Right lung (tissue), 10 donors: ENCODE measurements at places on chromosomes 6 and 20. TPM values are rescaled to one million over a fixed set of nuclear protein-coding genes. Genes with fewer than 3 reads are reported as not detected.
A peak's percentile ranks its signal among the peaks of the same experiment; 100 is the strongest.

The FITM2 gene
- polyA plus RNA-seq = 7.8 TPM

The SEMG1 gene
- not detected for polyA plus RNA-seq

The COL11A2 gene
- polyA plus RNA-seq = 10.8 TPM

The CDH22 gene
- polyA plus RNA-seq = 0.10 TPM

DNA sequence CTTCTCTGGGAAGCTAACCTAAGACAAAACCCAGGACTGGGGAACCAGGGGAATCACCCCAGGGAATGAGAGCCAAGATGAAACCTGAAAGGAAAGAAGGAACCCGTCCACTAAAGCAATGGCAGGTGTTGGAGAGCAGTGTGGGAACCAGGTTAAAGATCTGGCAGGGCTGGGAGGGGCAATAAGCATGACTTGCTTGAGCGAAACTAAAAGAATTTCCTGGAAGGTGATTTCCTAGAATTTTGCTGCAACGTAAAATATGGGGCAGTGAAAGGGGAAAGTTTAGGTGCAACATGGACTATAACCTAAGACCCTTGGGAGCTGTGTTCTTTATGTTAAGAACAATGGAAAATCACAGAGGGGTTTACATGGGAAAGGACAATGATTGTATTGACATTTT lies 126.2 kb upstream of the SSTR4 start:
- DNase-seq = no peak

- DNase-seq = no peak
These were observed 444.9 kb upstream of the SULF2 start for GRCh38 chr20:48230216-48230615.

- no peak for DNase-seq
These were observed 4.9 kb downstream of the PLCG1 start for GRCh38 chr20:41142245-41142644.

DNA sequence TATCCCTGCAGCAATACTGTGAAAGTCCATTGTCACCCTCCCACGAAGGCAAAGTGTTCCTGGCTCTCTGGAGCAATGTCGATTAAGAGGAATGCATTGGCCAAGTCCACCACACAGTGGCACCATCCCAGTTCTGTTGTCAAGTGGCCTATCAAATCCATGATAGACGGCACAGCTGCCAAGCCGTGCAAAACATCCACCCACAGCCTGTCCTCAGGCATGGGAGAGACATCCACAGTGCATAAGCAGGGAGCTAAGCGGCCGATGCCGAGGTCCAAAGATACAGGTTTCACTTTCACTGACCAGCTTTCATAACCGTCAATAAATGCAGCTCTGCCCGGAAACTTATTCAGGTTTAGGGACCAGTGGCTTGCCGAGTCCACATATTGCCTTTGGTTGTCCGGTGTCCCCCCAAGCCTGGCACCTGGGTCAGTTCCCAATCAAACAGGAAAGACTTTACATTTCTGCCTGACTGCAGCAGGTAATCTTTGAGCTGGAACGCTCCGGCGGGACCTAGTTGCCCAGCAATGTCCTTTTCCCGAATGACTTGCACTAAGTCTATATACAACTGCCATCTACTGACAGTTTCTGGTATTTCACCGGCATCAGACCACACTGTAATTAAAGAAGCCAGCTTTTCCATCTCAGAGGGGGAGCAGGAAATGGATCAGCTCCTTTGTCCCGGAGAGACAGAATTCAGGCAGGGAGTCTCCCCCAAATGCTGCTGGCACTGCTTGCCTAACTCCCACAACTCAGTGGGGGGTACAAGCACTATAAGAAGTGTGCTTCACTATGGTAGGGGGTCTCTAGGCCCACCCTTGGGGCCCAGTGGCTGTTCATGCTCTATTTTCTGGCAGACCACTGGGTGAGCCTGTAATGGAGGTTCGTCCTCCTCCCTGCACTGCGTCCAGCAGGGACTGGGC lies 6.3 kb downstream of the ZKSCAN3 start:
- peak; percentile 89 for DNase-seq

DNA sequence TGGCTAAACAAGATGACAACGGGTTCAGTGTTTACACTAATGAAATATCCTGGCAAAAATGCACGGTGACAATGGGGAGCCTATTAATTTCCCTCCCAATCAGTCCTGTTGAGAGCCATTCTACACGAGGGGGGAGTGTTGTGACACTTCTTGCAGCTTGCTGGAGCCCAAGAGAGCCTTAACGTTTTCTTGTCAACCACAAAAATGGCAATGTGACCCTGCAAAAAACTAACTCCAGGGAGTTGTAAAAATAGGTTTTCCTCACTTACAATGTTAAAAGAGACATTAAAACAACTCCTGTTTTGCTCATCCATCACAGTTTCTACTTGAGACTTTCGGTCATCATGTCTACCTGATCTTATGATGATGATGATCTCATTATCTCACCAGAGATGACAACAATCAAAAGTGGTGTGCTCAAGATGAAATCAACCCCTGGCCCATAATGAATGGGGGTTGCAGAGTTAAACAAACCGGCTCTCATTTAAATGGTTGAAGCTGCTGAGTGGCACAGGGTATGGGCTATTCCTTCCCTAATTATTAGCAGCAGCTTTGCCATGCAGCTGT lies 57.9 kb downstream of the GJA10 start:
- no peak for DNase-seq

DNA sequence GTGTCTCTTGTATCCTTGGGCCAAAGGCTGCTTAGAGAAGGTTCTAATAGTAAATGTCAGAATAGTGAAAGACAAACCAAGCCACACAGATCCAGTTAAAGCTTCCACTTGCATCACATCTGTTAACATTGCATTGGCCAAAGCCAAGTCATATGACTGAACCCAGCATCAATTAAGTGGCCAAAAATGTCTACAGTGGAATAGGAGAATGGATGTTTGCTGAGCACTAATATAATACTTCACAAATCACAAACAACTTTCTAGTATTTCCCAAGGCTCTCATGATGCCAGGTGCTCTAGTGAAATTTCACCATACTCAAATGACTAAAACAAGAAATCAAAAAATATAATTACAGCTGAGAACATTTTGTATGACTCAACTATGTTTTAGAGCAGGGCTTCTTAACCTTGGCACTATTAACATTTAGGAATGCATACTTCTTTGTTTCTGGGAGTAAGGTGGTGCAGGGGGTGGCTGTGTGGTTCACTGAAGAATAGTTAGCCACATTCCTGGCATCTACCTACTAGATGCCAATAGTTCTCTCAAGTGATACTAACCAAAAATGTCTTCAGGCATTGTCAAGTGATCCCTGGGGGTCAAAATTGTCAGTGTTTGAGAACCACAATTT lies 148.0 kb upstream of the SPTLC3 start:
- DNase-seq = no peak

DNA sequence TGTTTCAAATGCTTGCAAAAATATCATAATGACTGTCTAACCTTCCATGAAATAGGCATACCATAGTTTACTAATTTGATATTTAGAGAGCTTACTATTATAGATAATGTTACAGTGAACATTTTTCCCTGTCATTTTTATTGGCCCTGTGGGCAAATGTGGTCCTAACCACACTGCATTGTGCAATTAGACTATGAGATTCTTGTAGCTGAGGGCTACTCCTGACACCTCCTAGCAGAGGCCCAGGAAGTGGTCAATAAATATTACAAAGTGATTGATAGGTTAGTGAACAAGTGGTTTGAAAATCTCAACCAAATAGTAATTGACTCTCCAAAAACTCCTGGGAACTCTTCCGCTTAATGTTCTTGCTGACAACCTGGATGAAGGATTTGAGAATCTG lies 160.5 kb upstream of the KCNG1 start:
- no peak for DNase-seq

DNA sequence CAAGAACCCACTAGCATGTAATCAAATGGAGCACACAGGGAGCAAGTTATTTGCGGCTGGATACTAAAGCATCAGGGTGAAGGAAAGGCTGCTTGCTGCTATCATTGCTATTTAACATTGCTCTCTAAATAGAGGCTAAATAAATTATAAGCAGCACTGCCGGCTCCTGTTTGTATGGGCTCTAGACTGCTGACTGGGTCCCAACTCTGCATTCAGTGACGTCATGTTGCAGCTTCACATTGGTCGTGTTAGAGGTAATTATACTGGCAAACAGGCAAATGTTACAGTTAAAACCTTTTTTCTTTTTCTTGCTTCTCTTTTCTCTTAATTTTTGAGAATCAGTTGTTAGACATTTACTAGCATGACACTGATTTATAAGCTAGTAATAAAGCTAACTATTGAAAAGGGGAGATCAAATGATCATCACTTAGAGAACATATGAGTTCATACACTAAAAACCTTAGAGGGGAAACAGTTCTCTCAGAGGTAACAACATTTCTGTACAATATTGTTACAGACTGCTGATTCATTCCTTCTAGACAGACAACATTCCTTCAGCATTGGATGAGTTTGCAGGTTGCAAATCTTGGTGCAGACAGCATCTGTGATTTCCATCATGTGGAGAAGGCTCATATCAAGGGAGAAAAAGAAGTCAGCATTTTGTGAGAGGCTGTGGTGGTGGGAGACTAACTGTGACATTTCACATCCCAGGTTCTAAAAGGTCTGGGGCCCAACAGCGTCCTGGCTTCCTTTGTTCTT lies 15.9 kb downstream of the RFPL4B start:
- DNase-seq = no peak

DNA sequence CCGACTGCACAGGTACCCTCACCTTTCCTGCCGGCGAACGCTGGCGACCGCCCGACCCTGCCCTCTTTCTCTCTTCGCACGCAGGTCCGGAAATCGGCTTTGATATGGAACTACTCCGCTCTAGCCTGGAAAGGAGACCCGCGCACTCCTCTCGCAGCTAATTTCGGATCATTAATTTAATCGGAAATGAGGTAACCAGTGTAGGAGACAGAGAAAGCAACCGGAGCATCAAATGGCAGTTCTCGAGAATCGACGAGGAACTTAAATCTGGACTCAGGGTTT lies 949 bp upstream of the ATXN1 start:
- no peak for DNase-seq

DNA sequence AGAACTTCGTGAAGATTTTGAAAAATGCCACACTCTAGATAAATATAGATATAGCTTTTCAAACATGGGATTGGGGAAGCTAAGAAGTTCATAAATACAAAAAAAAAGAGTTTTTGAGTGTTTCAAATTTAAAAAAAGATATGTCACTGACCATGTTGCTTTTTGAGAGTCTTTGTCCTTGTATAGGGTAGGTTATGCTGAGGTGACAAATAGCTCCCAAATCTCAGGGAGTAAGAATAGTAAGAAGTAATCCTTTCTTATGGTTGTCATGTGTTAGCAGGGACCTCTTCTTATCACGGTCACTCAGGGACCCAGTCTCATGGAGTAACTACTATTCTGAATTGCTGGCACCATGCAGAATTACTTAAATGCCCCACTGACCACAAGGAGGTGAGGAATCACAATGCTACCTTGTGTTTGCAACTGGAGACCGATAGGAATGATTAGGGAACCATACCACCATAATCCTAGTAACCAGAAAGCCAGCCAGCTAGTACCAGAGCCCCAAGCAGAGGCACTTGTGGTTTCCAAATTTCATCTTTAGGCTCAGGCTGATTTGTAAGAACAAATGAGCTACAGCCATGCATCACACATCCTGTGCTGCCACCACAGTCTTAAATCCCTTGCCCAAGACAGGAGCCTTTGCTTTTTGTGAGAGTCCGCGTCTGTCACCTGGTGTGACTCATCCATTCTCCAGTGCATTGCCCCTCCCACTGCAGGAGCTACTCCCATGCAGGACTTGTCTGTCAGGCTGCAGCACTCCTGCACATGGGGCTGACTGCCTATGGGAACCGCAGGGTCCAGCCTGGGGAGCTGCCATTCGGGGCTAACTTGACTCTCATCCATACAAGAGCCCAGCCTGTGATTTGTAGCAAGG lies 42.4 kb upstream of the ADGRF4 start:
- no peak for DNase-seq

GRCh38 chr6:24340998-24341938 lies 16.6 kb downstream of the DCDC2 start:
- DNase-seq = no peak

DNA sequence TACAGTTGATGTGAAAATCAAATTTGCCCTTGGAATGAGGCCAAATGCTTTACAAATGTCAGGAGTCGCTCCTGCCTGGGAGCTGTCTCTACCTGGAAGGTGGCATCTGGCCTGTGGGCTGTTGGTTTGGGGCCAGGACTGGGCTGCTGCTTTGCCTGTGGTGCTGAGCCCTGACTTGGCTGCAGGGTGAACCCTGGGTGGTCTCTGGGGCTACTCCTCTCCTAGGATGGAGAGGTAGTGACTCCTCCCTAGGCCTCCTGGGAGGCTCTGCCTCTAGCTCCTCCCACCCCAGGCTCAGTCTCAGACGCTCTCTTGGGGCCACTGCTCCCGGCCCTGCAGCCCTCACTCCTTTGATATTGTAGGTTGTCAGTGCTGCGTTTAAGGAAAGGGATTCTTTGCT lies 47.5 kb downstream of the EFCAB8 start:
- DNase-seq = no peak

DNA sequence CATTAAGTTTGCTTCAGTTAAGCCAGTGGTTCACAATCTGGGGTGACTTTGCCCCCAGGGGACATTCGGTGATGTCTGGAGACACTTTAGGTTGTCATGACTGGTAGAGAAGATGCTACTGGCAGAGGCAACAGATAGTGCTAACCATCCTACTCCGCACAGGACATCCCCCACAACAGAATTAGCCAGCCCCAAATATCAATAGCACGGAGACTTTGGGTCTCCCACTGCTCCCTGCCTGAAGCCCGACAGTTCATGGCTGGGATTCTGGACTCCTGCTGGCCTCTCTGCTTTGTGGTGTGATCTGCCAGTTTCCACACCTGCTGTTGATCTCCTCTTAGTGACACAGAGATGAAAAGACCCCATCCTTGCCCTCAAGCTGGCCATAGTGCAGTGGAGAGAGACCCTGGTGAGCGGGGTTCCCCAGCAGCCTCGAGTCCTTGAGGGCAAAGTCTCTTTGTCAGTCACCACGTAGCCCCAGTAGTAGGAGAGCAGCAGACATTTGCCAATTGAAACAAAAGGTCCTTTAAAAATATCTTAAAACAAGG lies 24.7 kb upstream of the TTPAL start:
- no peak for DNase-seq

- no peak for DNase-seq
These were observed 16.2 kb downstream of the PM20D2 start for GRCh38 chr6:89162047-89162371.

DNA sequence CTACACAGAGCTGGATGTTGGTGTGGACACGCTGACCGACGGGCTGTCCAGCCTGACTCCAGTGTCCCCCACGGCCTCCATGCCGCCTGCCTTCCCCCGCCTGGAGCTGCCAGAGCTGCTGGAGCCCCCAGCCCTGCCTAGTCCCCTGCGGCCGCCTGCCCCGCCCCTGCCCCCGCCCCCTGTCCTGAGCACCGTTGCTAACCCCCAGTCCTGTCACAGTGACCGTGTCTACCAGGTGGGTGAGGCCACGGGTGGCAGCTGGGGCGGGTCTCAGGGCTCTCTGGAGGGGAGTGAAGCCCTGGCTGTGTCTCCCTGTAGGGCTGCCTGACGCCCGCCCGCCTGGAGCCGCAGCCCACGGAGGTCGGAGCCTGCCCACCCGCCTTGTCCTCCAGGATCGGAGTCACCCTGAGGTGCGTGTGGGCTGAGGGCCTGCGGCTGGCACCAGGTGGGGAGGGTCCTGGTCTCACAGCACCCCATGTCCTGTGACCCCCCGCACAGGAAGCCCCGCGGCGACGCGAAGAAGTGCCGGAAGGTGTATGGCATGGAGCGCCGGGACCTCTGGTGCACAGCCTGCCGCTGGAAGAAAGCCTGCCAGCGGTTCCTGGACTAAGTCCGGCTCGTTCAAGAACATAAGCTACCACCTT lies 2.9 kb downstream of the SLC2A4RG start:
- no peak for DNase-seq
